ENCODE measurements at places on chromosomes 5 and 9.

GRCh38 chr5:163306421-163306820 is 131.0 kb upstream of the CCNG1 start:
- no peak for DNase-seq

DNA sequence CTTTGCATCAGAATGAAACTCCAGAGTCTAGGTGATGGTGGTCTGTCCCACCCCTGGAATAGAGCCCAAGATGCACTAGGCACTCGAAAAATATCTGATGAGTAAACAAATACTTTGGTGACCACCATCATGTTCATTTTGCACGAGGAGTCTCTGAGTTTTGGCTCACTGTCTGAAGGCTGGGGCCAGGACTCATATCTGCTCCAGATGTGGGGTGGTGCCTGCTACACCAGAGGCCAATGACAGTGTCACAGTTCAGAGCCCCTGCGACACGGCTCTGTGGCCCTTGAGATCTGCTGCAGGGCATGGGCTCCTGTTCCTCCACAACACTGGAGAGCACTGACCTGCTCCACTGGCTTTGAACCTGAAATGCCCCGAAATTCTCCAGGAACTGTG is 164.6 kb downstream of the ROR2 start:
- DNase-seq = no peak

DNA sequence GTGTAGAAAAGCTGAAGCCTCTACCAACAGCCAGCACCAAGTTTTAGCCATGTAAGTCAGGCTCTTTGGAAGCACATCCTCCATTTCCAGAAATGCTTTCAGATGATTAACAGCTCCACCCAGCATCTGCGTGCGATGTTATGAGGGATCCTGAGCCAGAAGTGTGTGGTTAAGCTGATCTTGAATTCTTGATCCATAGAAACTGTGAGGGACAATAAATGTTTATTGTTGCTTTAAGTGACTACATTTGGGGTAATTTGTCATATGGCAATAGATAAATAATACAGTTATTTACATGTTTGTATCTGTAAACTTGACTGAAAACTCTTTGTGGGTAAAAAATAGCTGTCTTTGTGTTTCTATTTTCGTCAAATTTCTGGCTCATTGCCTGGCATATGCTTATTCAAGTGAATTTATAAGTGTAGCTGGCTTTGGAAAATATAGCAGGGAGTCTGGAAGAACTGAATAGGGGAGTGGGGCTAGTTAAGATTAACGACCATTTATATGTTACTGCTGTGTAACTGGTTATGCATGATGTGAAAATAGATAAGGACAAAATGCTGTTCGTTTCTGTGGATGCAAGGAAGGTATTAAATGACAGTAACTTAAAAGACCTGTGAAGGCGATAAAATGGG is 234.1 kb downstream of the LRRC70 start:
- no peak for DNase-seq

DNA sequence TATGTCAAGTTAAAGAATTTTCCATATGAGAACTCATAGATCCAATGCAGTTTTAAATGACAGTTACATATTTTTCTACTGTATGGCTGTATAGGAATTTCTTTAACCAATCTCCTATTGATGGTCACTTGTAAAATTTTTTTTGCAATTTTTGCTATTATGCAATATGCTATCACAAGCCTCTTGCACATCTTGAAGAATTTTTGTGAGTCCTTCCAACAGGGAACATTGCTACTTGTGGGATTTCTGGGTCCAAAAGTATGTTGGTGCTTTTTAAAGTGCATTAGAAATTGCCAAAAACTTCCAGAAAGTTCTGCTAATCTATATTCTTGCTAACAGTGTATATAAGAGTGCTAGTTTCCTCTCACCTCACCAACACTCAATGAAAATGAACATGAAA is 65.1 kb downstream of the NPR3 start:
- no peak for DNase-seq

DNA sequence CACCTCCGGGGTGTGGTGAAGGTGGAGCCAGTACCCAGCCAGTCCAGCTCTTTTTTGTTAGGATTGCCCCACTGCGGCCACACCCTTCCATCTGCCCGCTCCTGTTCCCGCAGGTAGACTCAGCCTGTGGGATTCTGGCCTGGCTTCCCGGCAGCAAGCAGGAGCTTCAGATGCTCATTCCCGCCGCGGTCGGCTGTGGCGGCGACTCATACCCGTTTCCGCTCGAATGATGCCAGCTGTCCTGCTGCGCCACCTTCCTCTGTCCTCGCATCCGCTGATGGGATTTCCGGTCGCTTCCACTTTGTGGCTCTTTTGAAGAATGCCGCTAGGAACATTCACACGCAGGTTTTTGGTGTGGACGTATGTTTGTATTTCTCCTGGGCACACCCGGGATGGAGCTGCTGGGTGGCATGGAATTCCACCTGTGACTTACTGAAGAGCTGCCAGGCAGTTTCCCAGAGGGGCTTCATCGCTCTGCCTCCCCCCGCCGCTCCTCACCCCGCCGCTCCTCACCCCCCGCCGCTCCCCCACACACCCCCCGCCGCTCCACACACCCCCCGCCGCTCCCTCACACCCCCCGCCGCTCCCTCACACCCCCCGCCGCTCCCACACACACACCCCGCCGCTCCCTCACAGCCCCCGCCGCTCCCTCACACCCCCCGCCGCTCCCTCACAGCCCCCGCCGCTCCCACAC is 60.3 kb downstream of the TENT4A start:
- DNase-seq = no peak

- no peak for DNase-seq
Observed at GRCh38 chr9:106035806-106036205, 341.5 kb downstream of the TMEM38B start.

- no peak for DNase-seq
Observed at GRCh38 chr5:59174248-59174844, 591.5 kb downstream of the RAB3C start.

DNA sequence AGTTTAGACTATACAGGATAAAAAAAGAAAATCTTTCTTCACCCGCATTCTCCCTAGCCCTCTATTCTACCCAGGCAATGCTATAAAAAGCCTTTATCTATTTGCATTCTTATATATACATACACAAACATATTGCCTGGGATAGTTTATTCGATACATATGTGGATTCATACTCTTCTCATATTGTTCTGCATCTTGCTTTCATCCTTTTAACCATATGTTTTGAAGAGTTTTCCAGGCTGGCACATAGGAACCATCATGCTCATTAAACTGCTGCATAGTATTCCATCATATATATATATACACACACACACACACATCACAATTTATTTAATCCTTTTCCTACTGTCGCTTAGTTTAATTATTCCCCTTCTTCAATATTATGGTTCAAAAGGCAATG is 461.2 kb downstream of the NTRK2 start:
- DNase-seq = no peak

DNA sequence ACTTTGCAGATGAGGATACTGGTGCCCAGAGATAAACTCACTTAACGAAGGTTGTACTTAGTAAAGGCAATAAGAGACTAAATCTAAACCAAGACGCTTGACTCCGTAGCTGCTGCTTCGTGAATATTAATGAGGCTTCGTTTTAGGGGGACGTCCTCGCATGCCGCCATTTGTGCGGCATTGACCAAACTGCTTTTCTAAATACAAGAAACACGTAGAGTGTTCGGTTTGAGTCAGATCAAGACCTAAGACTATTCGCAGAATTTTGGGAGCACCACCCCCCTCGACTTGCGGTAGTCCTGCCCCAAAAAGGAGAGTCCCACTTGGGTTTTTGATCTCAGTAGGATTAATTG is 1.1 kb downstream of the NPM1 start:
- DNase-seq = no peak

Data from stimulated activated CD4-positive, alpha-beta T cell treated with anti-CD3 and anti-CD28 coated beads, TNF-alpha, amount 100 ng/mL, for 1 hour (primary cell).